ENCODE measurements at places on chromosomes 3 and 15.

DNA sequence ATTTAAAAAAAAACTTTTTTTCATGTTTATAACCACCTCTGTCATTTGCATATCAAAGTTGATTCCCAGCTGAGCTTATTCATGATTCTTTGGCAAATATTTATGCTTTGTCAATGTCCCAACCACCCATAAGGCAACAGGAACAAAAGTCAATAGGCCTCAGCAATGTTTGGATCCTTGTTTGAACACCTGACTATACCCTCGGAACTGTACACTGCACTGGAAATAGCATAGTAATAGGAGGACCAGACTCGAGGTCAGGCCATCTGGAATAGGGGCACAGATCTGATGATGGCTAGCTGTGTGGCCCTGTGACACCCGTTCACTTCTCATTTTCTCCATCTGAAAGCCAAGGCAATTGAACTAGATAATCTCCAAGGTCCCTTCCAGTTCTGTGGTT is 301.7 kb upstream of the ATP11B start:
- no peak for DNase-seq

DNA sequence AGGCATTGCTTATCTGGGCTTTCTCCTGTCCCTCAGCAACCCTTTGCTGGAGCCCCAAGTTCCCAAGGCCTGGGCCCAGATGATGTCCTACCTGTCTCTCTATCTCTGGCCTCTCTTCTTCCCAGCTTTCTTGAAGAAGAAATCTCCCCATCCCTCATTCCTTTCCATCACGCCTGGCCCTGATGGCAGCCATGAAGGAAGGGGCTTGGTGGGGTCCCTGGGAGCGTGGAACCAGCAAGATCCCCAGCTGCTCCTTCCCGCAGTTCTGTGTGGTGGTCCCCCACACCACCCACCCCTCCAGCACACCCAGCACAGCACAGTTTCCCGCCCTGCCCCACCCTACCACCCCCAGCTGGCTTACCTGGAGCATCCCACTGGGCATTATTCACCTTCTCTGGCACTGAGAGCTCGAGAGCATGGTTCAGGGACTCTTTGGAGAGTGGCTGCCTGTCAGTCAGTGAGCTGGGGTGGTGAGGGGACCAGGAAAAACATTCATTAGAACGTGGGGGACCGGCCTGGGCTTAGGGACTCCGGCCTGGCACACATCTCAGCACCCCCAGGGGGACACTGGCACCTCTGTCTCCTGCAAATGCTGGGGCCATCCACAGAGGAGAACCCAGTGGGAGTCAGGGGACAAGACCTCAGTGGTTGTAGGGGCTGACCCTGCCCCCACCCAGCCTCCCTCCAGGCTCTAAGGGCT is 26.6 kb downstream of the ACSBG1 start:
- DNase-seq, result no peak

- no peak for DNase-seq
Observed at GRCh38 chr15:69089258-69089657, 71.2 kb upstream of the GLCE start.

DNA sequence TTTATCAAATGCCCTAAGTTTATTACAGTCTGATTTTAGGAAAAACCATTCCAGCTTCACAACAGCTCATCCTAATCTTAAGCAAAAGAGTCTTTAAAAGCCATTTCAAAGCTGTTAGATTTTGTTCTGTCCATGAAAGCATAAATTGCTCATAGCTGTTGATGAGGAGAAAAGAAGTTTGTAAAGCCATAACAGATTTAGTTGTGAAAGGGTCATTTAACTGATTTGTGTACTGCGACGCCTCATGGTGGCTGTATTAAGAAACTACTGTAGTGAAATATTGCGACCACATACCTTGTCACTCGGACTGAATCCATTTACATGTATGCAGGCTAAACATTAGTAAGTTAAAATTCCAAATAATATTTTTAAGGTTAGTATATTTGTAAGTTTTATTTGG is 20.9 kb downstream of the BBX start:
- no peak for DNase-seq

GRCh38 chr3:24154013-24154695 is 209.1 kb downstream of the NR1D2 start:
- DNase-seq, result no peak

DNA sequence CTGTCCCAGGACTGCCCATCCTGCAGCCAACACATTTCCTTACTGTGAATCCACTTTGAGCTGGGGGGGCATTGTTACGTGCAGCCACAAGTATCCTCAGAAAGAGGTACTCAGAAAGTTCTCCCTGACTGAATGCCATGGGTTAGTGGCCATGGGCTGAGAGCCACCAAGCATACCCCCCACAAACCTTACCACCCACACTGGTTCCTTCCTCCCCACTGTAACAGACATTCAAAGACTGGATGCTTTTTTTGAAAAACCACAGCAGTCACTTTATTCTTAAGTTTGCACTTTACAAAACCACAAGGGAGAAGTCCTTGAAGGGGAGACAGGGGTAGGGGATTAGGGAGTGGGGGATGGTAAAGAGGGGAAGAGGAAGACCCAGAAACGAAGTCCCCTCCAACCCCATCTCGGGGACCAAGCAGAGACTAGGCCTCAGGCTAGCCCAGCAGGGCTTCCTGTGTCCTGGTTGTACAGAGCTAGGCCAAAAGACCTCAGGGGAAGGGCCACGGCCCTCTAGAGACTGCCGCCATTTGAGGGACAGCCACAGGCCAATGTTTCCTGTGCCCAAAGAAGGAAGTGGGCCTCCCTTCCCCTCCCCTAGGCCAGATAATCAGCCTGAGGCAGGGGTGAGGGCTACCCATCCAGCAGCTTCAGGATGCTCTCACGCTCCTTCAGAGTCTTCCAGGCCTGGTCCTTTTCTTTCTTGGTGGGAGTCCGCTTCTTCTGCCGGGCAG is 10.1 kb upstream of the CAMK1 start:
- peak; percentile 63 for DNase-seq

DNA sequence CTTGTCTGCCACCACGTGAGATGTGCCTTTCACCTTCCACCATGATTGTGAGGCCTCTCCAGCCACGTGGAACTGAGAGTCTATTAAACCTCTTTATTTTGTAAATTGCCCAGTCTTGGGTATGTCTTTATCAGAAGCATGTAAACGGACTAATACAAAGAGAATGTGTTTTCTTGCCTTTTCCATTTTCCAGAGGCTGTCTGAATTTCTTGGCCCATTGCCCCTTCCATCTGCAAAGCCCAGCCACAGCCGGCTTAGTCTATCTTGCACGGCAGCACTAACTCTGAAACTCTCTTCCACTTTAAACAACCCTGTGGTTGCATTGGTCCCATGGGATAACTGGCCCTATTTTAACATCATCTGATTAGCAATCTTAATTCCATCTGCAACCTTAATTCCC is 215.3 kb downstream of the LRTM1 start:
- no peak for DNase-seq

- no peak for DNase-seq
Observed at GRCh38 chr15:89822951-89823711, 8.5 kb upstream of the ANPEP start.

GRCh38 chr3:77134769-77135168 is 94.9 kb downstream of the ROBO2 start:
- no peak for DNase-seq

GRCh38 chr3:160637086-160637485 is 39.9 kb upstream of the ARL14 start:
- DNase-seq, result no peak

DNA sequence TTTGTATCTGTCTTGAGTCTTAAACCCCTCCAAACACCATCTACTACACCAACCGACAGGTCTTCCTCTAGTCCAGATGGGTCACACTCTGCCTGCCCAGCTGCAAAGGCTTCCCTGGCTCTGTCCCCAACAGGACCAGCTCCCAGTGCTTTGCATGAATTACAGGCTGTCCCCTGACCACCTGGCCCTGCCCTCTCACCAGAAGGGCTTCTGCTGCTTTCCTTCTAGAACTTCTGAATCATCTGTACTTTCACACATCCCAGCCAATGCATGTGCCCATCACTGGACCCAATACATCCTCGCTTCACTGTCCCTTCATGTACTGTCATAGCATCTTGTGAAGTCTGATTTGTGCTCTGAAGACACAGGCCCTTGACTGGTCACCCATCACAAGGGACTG is 53.6 kb downstream of the HOMER2 start:
- DNase-seq, result no peak

- no peak for DNase-seq
Observed at GRCh38 chr15:61537337-61537736, 308.2 kb upstream of the RORA start.
